ENCODE measurements at places on chromosomes 3 and 15. TPM values are rescaled to one million over a fixed set of nuclear protein-coding genes. Genes with fewer than 3 reads are reported as not detected.
A peak's percentile ranks its signal among the peaks of the same experiment; 100 is the strongest.

The VGLL3 gene
- total RNA-seq: not detected

The SLC22A14 gene
- total RNA-seq: 0.14 TPM

GRCh38 chr3:65995515-65995914 is 43.2 kb downstream of the MAGI1 start:
- no peak for DNase-seq

DNA sequence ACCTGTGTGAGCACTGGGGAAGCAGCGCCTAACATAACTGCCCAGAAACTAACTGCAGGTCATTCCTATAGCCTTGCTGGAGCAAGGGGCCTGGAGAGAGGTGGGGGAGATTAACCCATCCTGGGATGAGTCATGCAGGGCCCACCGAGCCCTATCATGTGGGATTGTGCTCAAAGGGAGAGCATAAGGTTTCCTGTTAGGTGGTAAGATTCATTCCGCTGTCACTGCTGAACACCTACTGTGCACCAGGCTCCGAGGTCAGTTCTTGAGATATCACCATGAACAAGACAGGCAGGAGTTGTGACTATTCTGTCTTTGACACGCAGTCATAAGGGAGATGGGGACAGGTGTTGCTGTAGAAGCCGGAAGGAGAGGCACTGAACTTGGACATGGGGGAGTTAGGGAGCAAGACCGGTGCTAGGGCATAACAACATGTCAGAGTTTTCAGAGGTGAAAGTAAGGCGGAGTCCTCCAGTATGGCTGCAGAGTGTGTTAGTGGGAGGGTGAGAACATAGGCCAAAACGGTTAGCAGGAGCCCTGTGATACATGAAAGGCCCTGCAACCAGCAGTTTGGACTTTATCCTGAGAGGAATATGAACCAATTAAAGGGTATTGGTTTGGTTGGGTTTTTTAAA is 2.4 kb downstream of the SLC25A38 start:
- DNase-seq: peak; percentile 29

- no peak for DNase-seq
These were observed 134.7 kb downstream of the ITPR1 start for GRCh38 chr3:4627651-4628375.

DNA sequence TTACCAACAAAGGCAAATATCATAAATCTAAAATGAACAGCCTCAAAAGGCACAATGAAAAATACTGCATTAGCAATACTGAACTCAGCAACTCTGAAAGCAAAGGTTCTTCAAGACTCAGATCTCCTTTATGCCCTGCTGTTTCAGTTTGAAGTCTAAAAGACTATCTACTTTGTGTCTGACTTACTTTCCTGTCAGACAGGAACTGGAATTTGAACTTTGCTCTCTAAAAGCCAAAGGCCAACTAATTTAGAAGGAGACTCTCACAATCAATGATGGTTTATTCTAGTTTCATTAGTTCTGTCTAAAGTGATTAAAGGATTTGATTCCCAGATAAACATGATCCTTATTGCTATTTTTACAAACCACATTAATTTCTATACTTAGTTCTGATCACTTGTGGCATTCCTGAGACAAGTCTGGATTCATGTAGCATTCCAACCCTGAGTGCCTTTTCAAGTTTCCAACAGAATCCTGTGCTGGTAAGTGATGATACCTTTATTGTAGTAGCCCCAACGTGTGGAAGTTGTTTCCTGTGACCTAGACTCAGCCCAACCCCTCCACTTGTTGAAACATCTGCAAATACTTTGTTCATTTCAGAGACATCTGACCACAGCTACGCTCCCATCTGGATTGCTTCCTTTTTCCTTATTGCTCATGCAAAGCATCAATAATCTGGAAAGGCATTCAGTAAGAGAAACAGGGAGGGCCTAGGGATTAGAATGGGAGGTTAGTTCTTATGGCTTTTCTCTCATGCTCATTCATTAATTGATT is 14.9 kb upstream of the LEKR1 start:
- no peak for DNase-seq

- no peak for DNase-seq
These were observed 414.6 kb upstream of the TBL1XR1 start for GRCh38 chr3:177611752-177612334.

- DNase-seq: no peak
These were observed 191.9 kb upstream of the LINGO1 start for GRCh38 chr15:77824361-77825251.

DNA sequence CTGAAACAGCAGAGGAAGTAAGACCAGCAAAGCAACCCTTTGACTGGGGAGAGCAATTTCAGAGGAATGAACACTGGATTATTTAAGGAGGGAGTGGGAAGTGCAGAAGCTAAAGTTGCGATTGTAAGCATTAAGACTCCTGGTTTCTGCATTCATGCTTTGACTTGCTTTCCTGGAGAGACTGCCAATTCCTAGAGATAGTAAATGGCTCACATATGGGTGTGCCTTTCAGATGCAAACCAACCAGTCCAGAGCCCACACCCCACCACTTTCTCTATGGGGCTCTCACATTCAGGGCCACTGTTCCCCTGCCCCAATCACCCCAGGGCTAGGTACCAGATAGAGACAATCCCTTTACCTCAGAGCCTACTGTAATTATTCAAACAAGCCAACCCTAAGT is 200.9 kb upstream of the EIF1B start:
- no peak for DNase-seq

The DNAH12 gene
- 0.26 TPM for total RNA-seq

The GOLGA6L7 gene
- not detected for total RNA-seq

The FOXB1 gene
- 6.0 TPM for total RNA-seq

- DNase-seq: no peak
These were observed 37.2 kb downstream of the SSUH2 start for GRCh38 chr3:8607234-8608040.

The OR5K2 gene
- not detected for total RNA-seq

DNA sequence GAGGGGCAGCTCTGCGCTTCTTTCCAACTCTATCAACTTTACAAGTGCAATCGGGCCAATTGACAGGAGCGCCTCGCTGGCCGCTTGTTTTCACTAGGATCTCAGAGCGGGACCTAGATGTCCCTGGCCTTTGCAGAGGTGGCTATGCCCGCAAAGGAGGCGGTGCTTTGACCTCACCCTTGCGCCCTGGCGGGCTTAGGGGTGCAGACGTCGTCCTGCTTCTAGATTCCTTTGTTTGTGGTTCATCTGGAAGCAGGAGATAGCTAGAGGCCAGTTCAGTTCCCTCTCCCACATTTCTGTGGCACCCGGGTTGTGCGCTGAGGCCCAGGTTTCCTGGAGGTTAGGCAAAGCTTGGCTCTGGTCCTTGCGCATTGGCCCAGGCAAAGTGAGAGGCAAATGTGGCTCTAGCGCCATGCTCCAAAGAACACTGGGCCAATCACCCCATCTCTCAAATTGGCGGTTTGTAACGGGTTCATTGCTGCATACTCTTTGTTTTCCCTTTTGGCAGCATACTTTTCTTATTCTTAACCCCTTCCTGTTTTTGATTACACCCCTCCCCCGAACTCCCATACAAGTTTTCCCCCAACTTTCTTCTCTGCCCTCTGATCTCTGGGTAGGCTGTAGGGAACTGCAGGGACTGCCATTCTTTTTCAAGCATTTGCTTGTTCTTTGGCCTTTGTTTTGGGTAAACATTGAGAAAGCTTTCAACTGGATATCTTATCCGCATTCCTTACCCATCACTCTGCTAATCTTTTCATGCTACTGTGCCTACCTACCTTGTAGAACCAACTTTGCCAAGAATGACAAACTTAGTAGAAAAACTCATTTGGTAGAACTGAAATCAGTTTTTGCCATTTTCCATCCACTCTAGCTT is 1.4 kb downstream of the PPM1L start:
- DNase-seq: peak; percentile 1

Data from activated T-cell treated with anti-CD3 and anti-CD28 coated beads, Interleukin-2, amount 50 U/mL, for 72 hours (primary cell).